ENCODE measurements at places on chromosomes 1 and 21.
A peak's percentile ranks its signal among the peaks of the same experiment; 100 is the strongest.

GRCh38 chr1:226799634-226800281, 60.7 kb upstream of the ITPKB start:
- no peak for DNase-seq

GRCh38 chr1:26181586-26182382, 4.5 kb downstream of the CNKSR1 start:
- no peak for DNase-seq

GRCh38 chr1:30905916-30906620, 2.5 kb downstream of the SDC3 start:
- DNase-seq: no peak

GRCh38 chr1:236741753-236742152, 53.3 kb upstream of the MTR start:
- no peak for DNase-seq

DNA sequence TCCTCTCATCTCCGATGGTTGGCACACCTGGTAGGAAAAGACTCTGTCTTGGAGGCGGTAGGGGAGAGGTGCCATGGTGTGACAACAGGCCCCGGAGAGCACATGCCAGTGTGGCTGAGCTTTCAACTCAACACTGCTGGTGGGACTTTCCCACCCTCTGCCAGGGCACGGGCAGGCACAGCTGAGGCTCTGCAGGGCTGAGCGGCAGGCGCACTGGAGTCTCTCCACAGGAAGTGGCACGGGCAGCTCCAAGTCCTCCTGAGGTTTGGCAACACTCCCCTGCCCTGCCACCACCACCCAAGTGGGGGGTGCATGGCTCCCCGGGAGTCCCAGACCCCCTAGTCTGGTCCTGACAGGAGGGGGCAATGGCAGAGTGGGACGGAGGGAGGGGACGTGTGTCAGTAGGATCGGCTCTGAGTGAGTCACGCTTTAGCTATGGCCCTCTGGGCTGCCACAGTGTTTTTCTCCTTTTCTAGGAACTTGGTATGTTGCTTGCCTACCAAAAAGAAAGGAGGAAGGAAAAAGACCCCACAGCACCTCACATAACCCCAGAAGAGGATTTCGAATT, 27.3 kb upstream of the EVA1B start:
- no peak for DNase-seq

DNA sequence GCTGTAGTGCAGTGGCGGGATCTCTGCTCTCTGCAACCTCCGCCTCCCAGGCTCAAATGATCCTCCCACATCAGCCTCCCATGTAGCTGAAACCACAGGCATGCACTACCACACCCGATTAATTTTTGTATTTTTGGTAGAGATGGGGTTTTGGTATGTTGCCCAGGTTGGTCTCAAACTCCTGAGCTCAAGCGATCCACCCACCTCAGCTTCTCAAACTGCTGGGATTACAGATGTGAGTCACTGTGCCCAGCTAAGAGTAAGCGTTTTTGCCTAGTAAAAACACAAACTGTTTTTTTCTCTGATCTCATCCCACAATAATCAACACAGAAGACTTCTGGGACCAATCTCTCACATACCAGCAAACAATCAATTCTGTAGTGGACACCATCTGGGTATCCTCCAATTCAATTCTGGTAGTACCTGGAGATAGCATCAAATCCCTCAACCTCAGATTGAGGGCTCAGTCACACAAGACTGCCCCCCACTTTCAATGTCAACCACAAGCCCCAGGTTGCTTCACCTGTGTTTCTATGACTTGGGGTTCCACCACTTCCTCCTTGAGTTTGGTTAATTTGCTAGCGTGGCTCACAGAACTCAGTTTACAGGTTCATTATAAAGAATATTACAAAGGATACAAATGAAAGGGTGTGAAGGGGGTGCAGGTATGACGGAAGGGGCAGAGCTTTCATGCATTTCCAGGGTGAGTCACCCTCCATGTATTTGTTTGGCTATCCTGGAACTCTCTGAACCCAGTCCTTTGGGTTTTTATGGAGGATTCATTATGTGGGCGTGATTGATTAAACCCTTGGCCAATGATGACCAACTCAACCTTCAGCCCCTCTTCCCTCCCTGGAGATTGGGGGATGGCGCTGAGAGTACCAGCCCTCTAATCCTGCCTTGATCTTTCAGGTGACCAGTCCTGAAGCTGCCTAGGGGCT, 40.0 kb upstream of the RHOU start:
- no peak for DNase-seq

DNA sequence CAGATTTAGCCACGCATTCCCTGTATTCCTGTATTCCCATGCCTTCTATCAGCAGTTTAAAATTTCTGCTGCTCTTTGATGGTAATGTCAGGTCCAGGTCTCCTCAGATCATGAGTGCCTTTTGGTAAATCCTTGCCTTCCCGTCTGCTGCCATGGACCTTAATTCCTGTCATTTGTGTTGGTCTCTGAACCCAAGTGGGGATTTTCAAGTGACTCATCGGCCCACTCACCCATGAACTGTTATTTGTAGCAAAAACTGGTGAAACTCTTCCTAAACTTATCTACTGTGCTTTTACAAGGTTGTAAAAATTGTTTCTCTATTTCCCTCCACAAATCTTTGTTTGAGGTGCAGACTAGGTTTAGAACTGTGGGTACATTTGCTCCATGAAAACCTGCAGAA, 47.4 kb downstream of the ACTN2 start:
- no peak for DNase-seq

- no peak for DNase-seq
These were observed 29.9 kb downstream of the DHCR24 start for GRCh38 chr1:54857141-54857540.

DNA sequence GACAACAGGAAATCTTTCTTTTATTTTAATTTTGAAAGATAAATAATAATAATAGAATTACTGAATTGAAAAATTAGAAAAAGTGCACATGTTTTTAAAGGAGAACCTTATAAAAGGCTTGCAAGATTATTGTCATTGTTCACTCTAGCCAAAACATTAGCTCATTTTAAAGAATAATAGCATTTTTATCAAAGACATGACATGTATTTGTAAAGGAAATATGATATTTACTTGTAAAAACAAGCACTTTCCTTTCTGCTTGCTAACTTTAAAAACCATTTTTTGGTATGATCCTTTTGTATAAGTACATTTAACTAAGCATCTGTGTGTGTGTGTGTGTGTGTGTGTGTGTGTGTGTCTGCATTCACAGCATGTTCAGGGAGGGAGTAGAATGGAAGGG, 156.3 kb upstream of the C1orf87 start:
- no peak for DNase-seq

- no peak for DNase-seq
These were observed 83.0 kb downstream of the COLGALT2 start for GRCh38 chr1:183954496-183954895.

DNA sequence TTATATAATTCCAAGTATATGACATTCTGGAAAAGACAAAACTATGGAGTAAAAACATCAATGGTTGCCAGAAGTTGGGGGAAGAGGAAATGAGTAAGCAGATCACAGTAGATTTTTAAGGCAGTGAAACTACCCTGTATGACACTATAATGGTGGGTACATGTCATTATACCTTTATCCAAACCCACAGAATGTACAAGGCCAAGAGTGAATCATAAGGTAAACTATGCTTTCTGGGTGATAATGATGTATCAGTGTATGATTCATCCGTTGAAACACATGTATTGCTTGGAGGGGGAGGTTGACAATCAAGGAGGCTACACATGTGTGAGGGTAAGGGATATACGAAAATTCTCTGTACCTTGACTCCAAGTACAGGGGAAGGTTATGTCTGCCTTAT, 862.7 kb downstream of the PLA2G4A start:
- DNase-seq: no peak

GRCh38 chr1:27058966-27059669, 46.5 kb upstream of the TENT5B start:
- no peak for DNase-seq

- DNase-seq: no peak
These were observed 70.7 kb downstream of the C1orf21 start for GRCh38 chr1:184457500-184457899.

DNA sequence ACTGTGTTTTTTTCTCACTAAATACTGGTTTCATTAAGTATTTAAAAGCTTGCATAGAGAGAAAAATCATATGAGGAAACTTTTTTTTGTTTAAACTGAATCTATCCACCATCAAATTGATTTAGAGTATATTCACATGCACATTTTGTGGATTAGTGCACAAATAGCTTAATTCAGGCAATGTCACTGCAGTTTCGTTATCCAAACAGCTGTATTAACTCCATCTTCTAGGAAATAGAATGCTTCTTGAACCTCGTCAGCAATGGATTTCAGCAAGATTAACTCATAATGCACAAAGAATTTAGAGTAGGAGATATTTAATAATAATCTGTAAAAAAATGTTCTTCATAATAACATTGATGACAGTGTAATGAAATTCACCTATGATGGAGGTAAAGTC, 37.5 kb downstream of the NEXN start:
- DNase-seq: no peak

GRCh38 chr1:20290624-20291597, at the start of gene VWA5B1:
TSS of gene VWA5B1 (plus strand) at chr1:20290875. CDS start at chr1:20310602, 19,727 bp downstream.
- peak; percentile 62 for DNase-seq

GRCh38 chr1:30514137-30514654, 209.2 kb downstream of the MATN1 start:
- no peak for DNase-seq

GRCh38 chr1:30779294-30780071, 21.9 kb upstream of the LAPTM5 start:
- DNase-seq: peak; percentile 37

DNA sequence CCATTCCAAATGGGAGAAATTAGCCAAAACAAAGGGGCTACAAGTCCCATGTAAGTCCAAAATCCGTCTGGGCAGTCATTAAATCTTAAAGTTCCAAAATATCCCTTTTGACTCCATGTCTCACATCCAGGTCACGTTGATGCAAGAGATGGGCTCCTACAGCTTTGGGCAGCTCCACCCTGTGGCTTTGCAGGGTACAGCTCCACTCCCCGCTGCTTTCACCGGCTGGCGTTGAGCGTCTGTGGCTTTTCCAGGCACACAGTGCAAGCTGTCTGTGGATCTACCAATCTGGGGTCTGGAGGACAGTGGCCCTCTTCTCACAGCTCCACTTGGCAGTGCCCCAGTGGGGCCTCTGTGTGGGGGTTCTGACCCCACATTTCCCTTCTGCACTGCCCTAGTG, 130.2 kb downstream of the TPR start:
- no peak for DNase-seq

- DNase-seq: no peak
These were observed 128.5 kb downstream of the ZNF281 start for GRCh38 chr1:200281201-200281835.

GRCh38 chr1:231684356-231685244, 58.0 kb downstream of the DISC1 start:
- DNase-seq: peak; percentile 94

- no peak for DNase-seq
These were observed 75.2 kb upstream of the KCNA3 start for GRCh38 chr1:110749960-110750359.
